ENCODE measurements at places on chromosomes 6 and 20.
A peak's percentile ranks its signal among the peaks of the same experiment; 100 is the strongest.

DNA sequence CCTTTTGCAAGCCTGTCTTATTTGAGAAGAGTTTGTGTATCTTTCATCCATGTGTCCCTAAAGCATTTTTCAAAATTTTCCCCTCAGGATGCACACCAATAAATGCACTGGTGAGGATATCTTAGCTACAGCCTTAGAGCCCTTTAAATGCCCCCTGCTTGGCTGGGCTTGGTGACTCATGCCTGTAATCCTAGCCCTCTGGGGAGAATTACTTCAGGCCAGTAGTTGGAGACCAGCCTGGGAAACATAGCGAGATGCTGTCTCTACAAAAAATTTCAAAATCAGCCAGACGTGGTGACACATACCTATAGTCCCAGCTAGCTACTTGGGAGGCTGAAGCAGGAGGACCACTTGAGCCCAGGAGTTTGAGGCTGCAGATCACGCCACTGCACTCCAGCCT lies 33.8 kb upstream of the PLCB4 start:
- DNase-seq = peak; percentile 10

DNA sequence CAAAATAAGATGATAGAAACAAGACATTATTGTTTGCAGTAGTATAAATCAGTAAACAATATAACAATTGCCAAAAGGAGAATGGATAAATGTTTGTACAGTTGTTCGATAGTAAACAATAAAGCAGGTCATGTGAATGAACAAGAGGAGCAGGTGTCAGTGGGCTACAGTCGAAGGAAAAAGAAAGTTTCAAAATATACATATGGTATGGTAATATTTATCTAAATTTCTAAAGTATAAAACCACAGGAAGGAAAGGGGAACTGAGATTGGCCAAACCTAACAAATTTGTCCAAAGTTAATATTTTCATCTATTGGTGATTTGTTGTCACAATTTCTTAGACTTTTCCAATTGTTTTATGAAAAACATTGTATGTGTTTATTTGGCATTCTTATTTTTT lies 110.9 kb downstream of the SH3BGRL2 start:
- no peak for DNase-seq

DNA sequence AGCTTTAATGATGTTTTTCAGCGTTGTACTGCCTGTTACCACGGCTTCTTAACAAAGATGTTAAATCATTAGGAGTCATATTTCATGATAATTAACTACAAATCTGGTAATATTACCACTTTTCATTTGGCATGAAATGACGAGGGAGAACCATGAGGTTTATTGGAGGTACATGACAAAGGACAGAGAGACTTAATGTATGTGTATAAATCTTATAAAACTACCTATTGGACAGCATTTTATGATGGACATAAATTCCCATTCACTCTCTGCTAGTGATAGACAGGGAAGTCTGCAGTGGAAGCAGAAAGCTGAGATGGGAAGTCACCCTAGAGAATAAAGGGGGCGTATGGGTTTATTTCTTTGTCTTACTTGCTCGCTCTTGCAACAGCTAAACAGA lies 949.9 kb upstream of the FLRT3 start:
- no peak for DNase-seq

- DNase-seq = no peak
Measured at GRCh38 chr6:97136626-97137358, 146.2 kb downstream of the MMS22L start.

GRCh38 chr20:21136015-21136732 lies 10.3 kb downstream of the KIZ start:
- DNase-seq = no peak

DNA sequence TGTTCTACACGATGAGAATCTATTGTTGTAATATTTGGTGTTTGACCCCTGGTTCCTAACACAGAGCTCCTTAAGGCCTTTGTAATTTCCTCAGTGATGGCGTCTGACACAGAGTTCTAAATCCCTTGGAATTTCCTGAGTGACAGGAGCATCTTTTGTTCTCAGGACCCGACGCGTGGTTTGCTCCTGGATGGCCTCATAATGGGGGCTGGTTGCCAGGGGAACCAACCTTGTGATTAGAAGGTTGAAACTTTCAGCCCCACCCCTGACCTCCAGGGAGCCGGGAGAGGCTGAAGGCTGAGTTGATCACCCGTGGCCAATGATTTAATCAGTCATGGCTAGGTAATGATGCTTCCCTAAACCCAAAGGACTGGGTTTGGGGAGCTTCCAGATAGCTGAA lies 20.5 kb upstream of the ZNF133 start:
- DNase-seq = peak; percentile 20

GRCh38 chr20:57435498-57436222 lies 44.5 kb downstream of the RBM38 start:
- DNase-seq = peak; percentile 100

- DNase-seq = no peak
Measured at GRCh38 chr20:54176610-54177009, 2.8 kb upstream of the CYP24A1 start.

GRCh38 chr6:144786825-144787224 lies 501.7 kb downstream of the UTRN start:
- peak; percentile 77 for DNase-seq

DNA sequence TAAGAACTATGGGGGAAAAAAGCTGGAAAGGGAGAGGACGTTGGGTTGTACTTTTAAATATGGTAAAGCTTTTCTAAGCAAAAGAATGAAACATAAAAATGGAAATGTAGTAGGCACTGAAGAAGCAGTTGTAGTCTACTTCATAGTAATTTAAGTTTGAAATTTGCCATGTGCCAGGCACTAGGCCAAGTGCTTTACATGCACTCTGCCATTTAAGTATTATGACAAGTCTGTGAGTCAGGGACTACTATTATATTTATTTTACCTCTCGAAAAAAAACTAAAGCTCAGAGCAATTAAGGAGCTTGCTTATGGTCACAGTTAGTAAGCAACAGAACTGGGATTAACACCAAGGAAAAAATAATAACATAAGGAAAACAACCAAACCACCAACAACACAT lies 257.8 kb downstream of the GMDS start:
- no peak for DNase-seq
